CD4-positive, alpha-beta T cell treated with Interleukin-15 for 1 hour (primary cell): ENCODE measurements at places on chromosomes 7 and 10.
A peak's percentile ranks its signal among the peaks of the same experiment; 100 is the strongest.

GRCh38 chr10:21343087-21343486 lies 182.4 kb downstream of the SKIDA1 start:
- no peak for DNase-seq

DNA sequence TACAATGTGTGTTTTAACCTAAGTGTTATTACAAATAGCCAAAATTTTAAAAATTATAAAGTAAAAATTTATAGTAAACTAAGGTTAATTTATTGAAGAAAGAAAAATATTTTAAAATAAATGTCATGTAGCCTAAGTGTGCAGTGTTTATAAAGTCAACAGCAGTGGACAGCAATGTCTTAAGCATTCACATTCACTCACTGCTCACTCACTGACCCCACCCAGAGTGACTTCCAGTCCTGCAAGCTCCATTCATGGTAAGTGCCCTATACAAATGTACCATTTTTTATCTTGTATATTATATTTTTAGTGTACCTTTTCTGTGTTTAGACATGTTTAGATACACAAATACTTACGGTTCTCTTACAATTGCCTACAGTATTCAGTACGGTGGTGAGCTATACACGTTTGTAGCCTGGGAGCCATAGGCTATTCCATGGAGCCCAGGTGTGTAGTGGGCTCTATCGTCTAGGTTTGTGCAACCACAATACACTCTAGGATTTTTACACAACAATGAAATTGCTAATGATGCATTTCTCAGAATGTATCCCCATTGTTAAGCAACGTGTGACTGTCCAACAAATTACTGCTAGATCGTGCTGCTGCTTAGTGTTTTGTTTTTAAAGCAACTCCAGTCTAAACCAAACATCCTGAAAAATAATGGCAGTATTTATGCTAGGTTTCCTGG lies 108.9 kb upstream of the NAMPT start:
- DNase-seq: no peak

DNA sequence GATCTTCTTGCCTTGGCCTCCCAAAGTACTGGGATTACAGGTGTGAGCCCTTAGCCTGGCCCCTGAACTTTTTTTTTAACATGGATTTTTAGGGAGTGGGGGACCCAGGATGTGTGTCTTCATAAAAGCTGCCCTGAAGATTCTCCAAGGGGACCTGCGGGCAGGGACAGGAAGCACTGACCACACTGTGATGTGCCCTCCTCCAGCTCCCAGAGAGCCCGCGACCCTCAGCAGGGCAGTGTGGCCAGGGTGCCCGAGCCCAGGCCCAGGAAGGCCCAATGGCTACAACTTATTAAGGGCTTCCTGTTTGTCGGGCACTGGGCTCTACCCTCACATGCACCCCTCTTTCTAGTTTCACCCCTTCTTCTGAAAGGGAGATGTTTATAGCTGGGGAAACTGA lies 2.5 kb upstream of the RET start:
- DNase-seq: no peak

GRCh38 chr10:23202779-23203178 lies 10.7 kb downstream of the PTF1A start:
- DNase-seq: no peak

GRCh38 chr10:102645741-102646609 lies 1.7 kb downstream of the TRIM8 start:
- peak; percentile 85 for DNase-seq

DNA sequence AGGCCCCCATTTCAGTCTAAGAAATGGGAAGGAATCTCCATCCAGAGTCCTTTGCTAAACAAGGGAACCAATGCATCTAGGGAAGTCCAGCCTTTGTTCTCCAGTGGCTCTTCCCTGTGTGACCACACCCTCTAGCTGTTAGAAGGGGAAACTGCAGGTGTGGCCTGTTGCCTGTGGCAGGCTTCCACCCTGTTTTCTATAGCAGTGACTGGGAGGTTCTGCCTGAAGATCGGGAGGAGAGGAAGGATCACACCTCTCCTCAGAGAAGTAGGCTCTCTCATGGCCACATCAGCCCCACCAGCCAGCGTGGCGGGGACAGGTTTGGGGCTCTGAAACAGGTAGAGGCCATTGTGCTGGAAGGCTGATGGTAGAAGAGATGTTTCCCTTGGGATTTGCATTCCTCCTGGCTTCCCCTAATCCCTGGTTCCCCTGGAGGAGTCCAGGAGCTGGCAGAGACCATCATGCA lies 47.7 kb upstream of the TRIM8 start:
- peak; percentile 28 for DNase-seq

GRCh38 chr10:7986851-7987250 lies 67.6 kb upstream of the GATA3 start:
- no peak for DNase-seq

GRCh38 chr10:15222511-15222910 lies 54.0 kb upstream of the NMT2 start:
- no peak for DNase-seq

GRCh38 chr7:130900471-130901076 lies 166.6 kb upstream of the KLF14 start:
- no peak for DNase-seq

GRCh38 chr7:111027396-111027795 lies 63.5 kb upstream of the LRRN3 start:
- DNase-seq: no peak

DNA sequence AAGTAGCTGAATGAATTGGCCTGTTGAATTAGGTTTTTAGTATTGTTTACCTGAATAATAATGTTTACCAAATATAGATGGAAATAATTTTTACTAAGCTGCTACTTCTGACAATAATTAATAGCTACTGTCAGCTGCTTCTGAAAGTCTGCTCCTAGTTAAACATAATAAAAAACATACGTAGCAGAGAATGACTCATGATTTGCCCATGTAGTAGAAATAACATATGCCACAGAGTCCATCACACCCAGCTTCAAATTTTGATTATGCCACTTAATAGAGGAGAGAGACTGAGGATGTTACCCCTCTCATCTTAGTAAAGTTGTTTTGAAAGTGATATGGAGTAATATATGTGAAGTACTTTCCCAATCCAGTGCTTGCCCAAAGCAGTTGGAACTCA lies 57.6 kb upstream of the MDFIC start:
- DNase-seq: no peak

DNA sequence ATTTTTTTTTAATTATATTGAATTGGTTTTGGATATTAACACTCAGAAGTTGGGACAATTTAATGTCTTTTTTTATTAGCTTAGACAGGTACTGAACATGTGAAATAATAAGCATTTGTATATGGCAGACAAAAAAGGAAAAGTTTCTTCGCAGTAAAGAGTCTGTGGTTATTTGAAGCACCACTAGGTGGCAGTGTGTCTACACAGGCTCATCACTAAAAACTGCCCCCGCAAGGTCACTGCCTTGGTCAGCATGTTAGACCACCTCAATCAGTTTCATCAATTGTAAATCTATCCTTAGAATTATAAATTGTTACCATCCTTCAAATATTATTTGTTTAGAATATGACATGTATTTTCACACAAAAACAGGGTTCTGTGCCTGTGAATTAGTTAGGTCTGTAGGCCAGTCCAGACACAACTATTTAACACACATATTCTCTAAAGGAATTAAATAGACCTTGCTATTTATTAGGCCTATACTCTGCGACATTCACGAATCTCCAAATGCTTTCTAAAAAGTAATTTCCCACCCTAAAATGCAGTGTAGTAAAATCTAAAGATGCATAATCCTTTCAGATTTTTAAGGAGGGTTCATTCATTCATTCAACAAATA lies 17.0 kb downstream of the PNLIPRP3 start:
- DNase-seq: no peak

DNA sequence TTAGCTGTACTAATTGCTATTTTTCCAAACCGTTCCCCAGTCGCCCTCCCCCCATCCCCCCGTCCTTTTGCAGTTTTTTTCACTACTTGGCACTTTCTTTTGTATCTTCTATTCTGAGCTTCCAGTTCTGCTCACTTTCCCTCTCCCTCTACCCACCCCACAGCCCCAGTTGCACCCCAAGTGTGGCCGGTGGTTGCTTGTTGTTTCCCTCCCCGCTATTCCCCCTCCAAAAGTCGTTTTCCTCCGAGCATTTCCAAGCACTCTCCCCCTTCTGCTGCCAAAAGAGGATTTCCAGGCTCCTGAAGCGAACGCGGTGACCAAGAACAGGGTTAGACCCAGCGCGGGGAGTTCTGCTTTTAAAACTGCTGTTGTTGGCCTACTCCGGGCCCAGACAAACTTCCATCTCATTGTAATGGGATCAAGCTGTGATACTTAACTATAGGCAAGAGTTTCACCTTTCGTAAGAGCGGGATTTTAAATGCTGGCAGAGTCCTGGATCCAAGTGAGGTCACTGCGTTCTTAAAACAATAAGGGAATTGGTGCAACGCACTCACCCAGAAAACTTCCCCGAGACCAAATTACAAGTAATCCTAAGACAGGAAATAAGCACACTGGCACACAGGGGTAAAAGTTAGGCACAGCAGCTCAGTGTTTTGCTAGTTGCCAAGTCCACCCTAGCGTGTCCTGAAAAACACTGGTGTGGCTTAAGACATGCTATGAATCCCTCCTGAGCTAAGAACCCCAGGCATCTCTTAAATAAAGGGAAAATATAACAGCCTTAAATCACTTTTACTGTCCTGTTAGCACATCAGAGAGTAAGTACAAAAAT lies 1.5 kb upstream of the RGS10 start:
- no peak for DNase-seq

- DNase-seq: no peak
Observed at GRCh38 chr7:9302436-9302835, 869.0 kb downstream of the NXPH1 start.

DNA sequence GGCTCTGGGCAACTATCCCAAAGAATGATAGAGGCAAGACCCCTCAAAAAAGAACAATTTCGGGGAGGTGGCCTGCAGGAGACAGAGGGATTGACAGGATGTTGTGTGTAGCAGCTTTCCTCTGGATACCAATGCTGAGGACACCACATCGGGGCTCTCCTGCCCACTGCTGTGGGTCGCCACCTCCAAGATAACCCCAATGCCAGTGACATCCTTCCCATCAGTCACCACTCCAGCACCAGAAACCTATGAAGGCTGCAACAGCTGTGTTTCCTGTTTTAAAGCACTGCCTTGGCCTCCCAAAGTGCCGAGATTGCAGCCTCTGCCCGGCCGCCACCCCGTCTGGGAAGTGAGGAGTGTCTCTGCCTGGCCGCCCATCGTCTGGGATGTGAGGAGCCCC lies 17.6 kb downstream of the ARHGAP19 start:
- no peak for DNase-seq

DNA sequence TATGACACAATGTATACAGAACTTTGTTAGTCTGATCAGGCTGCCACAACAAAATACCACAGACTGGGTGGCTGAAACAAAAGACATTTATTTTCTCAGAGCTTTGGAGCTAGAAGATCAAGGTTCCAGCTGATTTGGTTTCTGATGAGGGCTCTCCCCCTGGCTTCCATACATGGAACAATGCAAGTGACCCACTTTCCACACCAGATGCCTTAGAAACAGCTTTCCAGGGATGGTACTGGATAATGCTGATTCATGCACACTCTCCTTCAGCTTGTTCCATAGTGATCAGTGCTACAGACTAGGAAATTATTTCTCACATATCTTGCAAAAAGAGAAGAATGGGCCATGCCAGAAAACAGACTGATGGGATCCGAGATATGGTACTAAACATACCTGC lies 1274.9 kb upstream of the SORCS1 start:
- DNase-seq: no peak

GRCh38 chr7:25849500-25850184 lies 302.4 kb upstream of the NFE2L3 start:
- DNase-seq: no peak

- no peak for DNase-seq
Observed at GRCh38 chr10:21061982-21062381, 164.9 kb upstream of the NEBL start.

DNA sequence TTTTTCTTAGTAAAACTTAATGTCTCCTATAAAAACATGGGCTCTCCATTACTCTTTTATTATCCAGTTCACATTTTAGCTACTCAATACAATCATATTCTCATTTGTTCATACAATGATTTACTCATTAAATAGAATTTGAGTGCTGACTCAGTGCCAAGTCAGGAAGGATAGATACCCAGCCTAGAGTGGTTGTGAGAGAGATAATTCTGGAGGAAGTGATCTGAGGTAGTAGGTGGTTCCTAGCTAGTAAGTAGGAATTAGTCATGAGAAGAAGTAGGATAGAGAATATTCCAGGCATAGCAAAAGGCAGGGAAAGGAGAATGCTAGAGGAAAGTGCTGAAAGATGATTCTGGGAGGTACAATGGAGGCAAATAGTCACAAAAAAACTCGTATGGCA lies 133.5 kb upstream of the MBL2 start:
- DNase-seq: no peak

DNA sequence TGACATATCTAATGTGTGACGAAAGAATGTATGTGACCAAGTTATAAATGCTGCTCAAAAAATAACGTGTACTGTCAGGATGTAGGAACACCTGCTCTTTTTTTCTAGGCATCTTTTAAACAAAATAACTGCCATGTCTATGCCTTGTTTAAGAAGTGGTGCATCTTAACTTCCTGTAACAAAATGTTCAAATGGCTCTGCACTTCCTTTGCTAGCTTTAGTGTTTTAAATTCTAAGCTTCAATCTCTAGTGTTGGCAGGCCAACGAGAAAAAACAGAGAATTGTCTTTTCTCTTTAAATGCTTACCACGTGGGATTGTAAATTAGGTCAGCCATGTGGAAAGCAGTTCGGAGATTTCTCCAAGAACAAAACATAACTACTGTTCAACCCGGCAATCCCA lies 14.6 kb upstream of the PDSS1 start:
- no peak for DNase-seq

DNA sequence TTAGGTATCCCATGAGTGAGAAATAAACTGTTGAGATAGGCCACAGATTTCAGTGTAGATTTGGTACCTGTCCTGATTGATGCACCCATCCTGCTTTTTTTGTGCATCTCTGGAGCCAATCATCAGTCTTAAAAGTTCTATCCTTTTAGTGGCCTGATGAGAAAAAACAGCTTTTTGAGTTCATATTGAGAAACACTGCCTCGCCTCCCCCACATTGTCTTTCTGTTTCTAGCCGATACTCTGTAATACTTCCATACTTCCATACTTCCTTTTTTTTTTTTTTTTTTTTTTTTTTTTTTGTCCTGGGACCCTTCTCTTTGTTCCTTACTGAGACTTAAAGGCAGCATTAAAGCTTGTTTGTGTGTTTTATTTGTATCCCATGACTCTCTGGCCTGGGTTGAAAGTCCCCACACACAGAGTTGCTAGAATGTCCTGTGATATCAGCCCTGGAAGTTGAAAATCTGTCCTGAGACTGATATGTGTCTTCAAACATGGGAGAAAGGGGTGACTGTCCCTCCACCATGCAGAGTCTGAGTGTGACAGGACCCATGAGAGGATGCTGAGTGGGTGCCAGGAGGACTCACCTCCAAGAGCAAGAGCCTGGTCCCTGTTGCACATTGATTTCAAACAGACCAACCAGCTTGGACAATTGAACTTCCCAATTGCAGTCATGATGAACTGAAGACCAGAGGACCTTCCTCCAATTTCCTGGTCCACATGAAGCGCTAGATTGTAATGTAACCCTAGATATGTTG lies 5.7 kb downstream of the ZNF22 start:
- DNase-seq: no peak
